Stimulated activated CD4-positive, alpha-beta T cell treated with anti-CD3 and anti-CD28 coated beads, TNF-alpha, amount 100 ng/mL, for 24 hours (primary cell): ENCODE measurements at places on chromosomes 3 and 15.

DNA sequence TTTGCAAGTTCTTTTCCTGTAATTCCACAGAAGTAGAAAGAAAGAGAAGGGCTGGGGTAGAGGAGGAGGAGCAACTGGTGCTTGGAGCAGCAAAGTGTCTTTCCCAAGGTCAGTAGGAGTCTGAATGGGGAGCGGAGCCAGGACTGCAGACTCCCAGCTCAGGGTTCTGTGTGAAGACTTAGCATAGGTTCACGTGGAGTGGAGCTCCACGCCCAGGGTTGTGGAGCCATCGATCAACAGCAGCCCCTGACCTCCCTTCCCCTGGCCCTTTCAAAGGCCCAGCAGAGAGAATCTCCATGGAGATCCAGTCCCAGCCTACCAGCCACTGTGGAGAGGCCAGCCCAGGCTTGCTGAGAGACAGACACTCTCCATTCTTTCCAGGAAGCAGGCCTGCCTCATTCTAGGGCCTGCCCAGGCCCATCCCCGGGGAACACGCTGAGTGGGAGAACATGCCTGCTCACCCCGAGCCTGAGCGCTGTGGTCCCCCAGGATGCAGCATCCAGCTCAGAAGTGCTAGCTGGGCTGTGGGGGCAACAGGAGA, 62.1 kb downstream of the CORO2B start:
- no peak for DNase-seq

DNA sequence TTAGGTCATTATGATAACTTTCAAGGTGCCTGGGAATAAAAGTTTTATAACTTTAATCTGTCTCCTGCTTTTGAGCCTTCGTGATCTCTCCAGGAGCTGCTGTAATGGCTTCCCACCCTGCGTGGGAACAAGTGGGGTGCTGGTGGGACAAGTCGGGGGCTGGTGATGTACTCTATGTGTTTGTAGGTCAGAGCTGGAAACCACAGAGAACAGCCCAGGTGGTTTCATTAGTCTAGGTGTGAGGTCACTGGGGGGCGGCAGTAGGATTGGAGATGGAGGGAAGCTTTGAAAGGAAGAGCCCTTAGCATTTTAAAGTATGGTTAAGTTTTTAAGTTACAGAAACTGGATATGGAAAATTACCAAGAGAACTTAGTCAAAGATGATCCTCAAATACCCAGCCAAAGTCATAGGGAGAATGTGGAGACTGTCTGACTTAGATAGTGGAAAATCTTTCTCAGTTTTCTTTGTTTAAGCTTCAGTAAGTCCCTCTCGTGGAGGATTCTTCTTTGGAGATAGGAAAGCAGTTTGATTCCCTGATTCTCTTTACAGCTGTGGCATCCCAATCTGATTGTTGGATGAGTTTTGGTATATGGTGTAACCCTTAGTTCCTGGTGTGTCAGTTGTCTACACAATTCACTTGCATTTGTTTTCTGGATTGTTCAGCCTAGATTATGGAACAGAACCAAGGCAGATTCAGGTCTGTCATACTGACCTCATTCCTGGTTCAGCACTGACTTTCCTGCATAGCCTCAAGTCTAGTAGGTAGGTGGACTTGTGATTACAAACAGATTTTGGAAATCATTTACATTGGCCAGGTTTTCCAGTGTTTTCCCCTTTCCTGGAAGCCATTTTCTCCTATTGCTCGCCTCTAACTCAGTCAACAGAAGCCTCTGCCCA, 115.6 kb downstream of the FNDC3B start:
- DNase-seq = no peak

GRCh38 chr15:63122002-63122875, 578 bp downstream of the LACTB start:
- DNase-seq = peak; percentile 59

GRCh38 chr3:175941352-175941751, 1082.2 kb downstream of the NAALADL2 start:
- DNase-seq = no peak

DNA sequence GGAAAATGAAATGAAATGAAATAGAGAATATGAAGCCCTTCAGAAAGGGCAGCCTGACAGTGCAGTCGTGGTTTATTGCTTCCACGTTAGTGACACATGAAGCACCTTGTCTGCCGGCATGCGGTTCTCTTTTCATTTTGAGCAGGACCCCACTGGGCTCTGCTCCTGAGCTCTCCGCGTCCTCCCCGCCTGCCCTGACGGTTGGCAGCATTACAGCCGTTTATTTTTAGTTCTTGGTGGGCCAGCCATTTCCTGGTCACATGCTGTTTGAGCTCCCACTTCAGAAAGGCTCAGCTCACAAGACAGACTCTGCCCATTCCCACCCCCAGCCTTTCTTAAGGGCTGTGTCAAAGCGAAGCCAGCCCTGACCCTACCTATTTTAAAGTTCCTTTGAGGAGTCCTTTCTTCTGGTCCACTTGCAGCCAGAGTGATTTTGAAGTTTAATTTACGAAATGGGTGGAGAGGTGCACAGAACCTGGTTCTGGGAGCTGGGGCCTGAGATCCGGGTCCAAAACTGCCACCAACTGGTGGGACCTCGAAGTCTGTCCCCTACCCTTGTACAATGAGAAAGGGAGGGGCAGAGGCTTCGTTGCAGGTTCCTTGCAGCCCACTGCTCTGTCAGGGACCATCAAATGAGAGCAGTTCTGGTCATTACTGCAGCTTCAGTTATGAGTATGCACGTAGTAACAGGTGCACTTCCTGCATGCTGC, 60.1 kb downstream of the MGLL start:
- DNase-seq = no peak

- DNase-seq = no peak
These were observed 402.2 kb downstream of the EPHB1 start for GRCh38 chr3:135197246-135197645.
